ENCODE measurements at places on chromosomes 5 and 9.

DNA sequence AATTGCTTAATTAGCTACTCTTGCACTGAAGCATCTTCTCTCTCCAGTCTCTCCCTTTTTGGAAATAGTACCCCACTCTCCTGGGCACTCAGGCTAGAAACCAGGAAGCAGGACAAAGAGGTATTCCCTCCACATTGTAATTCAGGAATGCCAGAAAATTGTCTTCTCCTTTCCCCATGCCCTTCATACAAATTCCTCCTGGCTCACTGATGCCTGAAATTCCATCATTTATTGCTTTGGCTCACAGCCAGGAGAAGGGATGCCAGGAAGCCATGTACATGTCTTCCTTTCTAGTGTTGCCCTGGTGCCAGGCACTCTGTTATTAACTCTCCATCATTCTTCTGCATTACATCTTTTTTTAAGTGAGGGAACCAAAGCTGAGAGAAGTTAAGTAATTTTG lies 716.5 kb upstream of the C9orf72 start:
- no peak for DNase-seq

DNA sequence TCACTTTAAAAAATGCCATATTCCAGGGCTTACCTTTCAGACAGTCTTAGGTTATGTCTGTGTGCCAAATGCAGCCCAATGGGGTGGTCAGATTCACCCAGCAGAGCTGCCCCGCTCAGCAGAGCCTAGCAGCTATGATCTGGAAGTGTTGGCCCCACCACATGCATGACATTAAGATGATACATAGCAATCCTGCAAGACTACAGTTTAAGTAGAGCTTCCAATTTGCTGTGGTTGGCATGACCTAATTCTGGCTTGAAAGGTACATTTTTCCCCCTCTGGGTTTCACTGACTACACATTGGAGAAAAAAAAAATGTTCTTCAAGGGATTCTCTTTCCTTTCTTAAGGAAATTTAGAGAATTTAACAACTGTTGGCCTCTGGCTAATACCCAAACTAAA lies 22.5 kb downstream of the MEF2C start:
- DNase-seq: no peak

DNA sequence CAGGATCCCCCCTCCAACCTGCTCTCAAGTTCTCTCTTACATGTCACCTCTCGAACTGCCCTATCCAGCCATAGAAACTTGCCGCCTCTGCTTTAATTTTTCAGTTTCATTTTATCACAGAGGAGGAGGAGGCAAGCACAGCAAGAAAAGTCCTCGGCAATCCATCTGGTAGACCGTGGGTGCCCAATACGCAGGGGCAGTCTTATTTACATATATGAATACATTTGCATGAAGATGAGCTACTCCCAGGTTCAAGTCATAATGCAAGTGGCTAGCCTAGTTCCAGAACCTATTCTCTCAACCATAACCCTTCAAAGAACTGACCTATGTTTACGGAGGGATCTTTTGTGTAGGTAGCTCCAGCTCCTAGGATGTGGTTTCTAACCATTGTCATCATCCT lies 223.2 kb upstream of the PANK3 start:
- no peak for DNase-seq

- DNase-seq: no peak
Measured at GRCh38 chr5:166178411-166179080, 2112.9 kb upstream of the WWC1 start.

- DNase-seq: peak; percentile 35
Measured at GRCh38 chr5:126846344-126846743, 69.4 kb downstream of the LMNB1 start.

GRCh38 chr9:112261133-112261532 lies 72.3 kb downstream of the PTBP3 start:
- DNase-seq: no peak

DNA sequence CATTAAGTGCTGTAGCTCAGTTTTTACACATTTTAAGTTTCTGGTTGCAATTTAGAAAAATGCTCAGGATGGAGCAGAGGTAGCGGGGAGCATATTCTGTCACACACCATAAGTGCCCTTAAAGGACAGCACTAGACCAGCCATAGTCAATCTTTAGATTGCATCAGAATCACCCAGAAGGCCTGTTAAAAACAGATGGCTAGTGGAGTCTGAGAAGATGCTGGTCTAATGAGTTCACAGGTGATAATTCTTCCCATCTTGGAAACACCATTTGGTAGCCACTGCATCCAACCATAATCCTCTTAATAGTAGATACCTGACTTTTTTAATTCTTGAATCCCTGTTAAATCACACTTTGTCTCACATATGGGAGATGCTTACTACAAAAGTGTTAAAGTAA lies 113.2 kb downstream of the CDH18 start:
- DNase-seq: no peak

- DNase-seq: no peak
Measured at GRCh38 chr9:69397384-69398214, 72.6 kb downstream of the ENTREP1 start.

DNA sequence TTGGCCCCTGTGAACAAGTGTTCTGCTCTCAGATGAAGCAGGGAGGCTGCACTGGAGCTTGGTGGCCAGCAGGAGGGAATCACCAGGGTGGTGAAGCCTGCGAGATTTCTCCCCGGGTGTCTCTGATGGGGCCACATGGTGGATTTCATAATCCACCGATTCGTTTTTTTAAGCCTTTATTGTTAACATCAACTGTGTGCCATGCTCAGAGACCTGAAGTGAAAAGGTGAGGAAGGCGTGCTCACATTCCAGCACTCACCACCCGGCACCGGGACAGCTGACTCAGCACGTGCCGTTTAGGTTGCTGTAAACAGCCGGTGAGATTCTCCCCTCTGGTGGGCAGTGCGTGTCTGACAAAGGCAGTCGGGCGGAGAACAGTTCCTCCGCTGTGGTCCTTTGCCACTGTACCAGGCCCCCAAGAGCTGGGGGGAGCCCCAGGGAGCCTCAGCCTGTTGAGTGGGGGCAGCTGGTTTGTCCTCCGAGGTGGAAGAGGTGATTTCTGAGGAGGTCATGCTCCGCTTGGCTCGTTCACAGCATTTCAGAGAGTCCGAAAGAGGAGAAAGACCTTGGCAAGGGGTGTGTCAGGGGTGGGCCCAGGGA lies 12.7 kb upstream of the AHRR start:
- peak; percentile 23 for DNase-seq

GRCh38 chr5:134240421-134240962 lies 14.6 kb upstream of the PPP2CA start:
- no peak for DNase-seq

DNA sequence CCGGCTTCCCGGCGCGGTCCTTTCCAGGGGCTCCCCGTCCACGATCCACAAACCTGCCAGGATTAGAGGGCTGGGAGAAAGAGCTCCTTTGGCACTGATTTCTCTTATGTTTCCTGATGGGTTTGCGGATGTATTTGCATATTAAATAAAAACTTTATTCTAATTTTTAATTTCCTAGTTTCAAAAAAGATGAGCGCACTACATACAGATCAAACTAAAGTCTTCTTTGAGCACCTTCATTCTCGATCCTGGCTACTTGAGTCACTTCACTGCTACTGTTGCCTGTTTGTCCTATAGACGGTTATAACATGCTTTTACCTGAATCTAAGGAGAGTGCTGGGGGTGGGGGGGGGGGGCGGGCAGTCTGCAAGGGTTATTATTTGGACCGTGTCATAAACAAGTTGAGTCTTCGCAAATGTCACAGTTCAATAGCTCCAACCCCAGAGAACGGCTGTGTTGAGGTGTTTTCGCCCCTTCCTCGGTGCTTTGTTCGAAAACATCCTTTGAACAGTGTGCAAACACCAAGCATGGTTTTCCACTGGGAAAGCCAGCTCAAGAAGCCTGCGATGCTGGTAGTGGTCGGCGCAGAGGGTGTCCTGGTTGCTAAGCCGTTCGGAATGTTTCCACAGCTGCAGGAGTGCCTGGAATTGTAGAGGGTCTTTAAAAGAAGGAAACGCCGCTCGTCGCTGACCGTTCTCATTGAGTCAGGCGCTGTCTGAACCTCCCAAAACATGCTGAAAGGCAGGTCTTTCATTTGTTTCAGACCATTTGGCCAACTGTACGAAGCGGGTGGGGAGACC lies 1.1 kb upstream of the STK10 start:
- DNase-seq: no peak

DNA sequence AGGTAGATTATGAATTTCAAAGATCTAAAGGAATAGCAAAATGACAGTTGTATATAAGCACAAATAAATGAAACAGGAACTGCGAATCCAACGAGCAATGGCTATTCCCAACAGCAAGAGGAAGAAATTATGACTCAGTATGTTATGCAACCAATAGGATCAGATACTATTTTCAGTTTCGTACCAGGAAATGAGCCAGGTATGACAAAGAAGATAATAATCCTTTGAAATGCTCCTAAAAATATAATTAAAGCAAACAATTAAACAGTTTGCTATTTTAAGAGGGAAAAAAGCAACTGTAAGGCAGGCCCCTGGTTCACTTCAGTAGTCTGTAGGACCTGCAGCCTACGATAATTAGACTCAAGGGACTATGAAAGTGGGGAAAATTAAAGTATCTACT lies 58.9 kb downstream of the AUH start:
- DNase-seq: peak; percentile 97

- DNase-seq: no peak
Measured at GRCh38 chr5:6302075-6302474, 76.3 kb downstream of the MED10 start.

DNA sequence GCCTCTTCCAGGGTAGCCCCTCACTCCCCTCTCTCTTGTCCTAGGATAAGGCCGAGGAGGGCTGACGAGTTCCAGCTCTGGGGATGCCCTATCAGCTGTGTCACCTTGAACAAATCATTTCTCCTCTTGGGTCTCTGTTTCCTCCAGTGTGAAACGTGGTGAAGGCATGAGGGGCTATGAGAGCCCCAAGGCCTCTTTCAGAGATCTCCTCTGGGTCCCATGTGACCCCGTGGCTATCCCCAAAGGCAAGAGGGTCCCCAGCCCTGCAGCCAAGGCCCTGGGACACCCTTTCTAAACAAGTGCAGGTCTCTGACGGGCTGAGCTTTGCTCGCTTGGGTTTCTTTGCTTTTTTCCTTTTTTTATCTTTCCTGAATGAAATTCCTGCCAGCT lies 25.5 kb upstream of the SPTLC1 start:
- no peak for DNase-seq

DNA sequence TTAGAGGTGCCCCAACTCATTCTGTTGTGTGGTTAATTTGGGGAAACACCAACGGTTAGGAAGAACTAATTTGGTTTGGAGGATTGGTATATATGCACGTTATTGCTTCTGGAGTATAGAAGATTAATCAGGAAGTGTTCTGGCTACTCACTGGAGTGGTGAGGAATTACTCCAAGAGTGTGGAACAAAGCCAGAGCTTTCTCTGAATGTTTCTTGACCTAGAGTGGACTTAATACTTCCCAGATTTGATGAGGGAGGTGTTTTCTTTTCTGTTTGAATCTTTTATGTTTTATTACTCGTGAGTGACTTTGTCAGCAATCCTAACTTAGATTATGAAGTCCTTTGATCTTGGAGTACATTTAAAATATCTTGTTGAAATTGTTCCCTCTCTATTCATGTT lies 163.7 kb downstream of the MAN2A1 start:
- no peak for DNase-seq

GRCh38 chr5:75886706-75887105 lies 169.5 kb upstream of the POC5 start:
- peak; percentile 1 for DNase-seq

DNA sequence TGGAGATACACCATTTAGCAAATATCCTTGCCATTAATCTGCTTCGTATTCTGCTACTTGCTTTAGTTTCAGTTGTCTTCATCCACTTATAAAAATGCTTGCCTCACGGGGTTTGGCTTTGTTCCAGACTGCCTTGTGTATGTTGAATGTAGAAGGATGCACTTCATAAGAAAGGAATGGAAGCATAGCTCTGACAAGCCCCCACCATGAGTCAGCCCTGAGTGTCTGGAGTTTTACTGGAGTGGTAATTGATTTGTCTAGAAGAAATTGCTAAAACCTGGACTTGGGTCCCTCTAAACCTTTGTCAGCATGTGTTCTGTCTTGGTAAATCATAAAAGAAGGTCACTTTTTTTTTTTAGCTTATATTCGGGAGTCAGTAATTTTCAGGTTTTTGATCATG lies 4.6 kb downstream of the TEX48 start:
- peak; percentile 98 for DNase-seq

DNA sequence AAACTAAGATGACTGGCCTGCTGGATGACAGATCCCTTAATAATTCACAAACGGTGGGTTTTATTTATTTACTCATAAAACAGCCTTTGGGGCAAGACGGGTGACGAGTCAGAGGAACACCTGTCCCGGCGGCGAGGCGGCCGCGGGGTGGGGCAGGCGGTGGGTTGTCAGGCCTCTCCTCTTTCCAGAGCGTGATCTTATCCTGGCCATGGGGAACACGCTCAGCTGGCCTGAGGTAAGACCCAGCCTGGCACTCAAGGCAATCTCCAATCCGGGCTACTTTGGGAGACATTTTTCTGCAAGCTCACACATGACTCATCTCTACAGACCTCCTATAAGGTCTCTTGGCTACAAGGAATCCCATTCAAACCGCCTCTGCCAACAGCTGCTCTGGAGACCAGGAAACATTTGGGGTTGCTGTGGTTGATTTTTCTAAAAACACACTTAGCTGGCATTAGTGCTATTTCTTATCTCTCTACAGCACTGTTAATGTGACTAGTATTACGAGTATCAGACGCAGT lies 6.3 kb downstream of the RAPGEF1 start:
- DNase-seq: peak; percentile 93

- peak; percentile 77 for DNase-seq
Measured at GRCh38 chr5:59588922-59589321, 304.6 kb downstream of the PDE4D start.

DNA sequence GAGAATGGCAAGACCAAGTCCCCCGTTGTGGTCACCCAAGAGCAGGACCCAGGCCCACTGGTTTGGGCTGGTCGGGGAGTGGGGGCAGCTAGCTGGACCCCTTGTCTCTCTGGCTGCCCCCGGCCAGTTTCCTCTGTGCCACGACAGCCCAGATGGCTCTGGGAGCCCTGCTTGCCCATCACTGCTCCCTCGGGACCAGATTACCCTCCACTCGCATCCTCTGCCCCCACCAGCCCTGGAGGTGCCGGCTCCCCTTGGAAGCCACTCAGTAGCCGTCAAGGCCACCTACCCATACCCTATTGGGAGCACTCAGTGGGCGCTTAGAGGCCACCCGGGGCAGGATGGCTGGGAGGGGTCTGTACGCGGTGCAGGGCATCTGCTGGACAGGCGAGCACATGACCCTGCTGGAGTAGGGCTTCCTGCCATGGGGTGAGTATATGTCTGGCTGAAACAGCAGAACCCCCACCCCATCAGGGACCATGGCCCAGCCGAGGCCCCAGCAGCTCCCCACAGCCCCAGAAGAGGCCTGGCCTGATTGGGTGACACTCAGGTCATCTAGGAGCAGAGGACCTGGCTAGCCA lies 70.0 kb downstream of the ZNF354C start:
- no peak for DNase-seq

- DNase-seq: no peak
Measured at GRCh38 chr5:68182094-68182493, 33.5 kb upstream of the PIK3R1 start.
